ENCODE measurements at places on chromosomes 16 and 17. TPM values are rescaled to one million over a fixed set of nuclear protein-coding genes. Genes with fewer than 3 reads are reported as not detected.
A peak's percentile ranks its signal among the peaks of the same experiment; 100 is the strongest.

- DNase-seq: no peak
Measured at GRCh38 chr16:65394281-65394680, 272.4 kb upstream of the CDH11 start.

DNA sequence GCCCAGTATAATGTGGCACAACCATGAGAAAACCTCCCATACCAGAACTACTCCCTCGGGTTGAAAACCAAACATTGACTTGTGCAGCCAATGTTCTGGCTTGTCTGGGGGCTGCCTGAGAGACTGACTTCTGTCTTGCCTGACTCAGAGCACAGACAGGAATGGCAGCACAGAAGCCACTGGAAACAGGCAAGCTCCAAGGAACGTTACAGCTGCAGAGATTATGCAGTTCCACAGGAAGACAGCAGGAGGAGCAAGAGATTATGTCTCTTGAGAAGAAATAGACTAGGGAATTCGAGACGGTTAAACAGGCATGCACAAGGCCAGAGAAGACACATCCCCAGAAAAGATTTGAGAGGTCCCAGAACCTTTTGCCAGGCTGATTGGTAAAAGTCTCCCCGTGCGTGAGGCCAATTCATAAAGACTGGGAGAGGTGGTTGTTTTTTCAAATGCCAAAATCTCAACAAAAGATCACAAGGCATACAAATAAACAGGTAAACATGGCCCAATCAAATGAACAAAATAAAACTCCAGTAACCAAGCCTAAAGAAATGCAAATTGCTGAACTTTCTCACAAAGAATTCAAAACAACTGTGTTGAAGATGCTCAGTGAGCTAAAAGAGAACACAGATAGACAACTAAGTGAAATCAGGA, 90.6 kb upstream of the CDH5 start:
- DNase-seq: peak; percentile 61

DNA sequence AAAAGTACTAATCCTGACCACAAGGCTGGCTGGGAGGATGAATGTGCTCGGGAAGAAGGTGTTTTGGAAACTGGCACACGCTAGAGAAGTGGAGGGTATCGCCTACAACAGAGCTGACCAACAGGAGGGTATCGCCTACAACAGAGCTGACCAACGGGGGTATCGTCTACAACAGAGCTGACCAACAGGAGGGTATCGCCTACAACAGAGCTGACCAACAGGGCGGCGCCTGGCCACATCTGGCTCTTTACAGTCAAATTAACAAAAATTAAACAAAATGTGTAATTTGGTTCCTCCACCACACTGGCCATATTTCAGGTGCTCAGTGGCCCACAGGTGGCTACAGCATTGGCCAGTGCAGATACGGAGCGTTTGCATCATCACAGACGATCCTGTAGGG, 153.5 kb downstream of the CMIP start:
- DNase-seq: no peak

DNA sequence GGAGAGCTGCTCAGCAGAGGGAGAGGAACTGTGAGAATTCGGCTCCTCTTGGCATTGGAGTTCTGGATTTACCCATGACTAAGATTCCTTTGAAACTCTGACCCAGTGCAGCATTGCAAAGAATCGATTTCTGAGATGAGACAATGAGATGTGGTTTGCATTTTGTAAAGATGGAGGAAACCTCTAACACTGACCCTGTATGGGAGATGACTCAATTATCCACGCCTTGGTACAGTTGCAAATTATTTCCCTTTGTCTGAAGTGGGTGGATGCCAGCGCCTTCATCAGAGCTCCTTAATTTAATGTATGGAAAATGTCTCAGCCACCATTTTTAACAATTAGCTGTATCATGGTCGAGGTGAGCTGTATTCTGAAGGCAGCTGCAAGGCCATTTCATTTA, 53.4 kb downstream of the NUP93 start:
- no peak for DNase-seq

DNA sequence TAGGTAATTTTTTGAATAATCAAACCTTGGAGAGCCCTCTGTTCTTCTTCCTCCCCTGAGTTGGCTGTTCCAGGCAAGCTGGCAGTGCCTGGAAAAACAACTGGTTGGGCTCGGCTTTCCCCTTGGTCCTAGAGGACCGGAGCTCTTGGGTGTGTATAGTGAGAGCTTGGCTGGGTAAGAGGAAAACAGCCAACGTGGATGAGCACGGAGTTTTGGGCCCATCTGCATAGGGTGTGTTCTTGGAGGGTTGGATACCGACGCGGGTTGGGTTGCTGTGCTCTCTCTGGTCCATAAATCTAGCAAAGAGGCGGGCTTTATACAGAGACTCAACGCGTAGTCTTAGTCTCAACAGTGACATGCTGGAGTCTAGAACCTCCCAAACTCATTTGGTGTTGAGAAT, 23.2 kb downstream of the ITGB3 start:
- peak; percentile 56 for DNase-seq

DNA sequence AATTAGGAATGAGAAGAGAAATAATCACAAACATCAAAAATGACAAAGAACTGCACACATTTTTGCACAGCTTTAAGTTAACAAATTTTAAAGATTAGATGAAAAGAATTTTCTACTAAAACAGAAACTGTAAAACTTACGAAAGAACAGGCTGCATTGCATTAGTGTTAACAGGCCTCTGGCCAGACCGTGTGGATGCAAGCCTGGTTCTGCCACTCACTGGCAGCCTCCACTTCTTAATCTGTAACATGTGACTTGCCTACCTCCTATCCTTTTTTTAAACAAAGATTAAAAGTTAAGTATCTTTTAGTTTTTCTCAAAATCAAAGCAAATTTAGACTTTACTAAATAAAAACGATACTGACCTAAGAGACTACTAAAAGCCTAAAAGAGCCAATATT, 37.5 kb downstream of the CREBBP start:
- no peak for DNase-seq

Gene C16orf96
- 0.03 TPM for polyA plus RNA-seq

GRCh38 chr16:72473631-72474030, 301.7 kb upstream of the PMFBP1 start:
- no peak for DNase-seq

DNA sequence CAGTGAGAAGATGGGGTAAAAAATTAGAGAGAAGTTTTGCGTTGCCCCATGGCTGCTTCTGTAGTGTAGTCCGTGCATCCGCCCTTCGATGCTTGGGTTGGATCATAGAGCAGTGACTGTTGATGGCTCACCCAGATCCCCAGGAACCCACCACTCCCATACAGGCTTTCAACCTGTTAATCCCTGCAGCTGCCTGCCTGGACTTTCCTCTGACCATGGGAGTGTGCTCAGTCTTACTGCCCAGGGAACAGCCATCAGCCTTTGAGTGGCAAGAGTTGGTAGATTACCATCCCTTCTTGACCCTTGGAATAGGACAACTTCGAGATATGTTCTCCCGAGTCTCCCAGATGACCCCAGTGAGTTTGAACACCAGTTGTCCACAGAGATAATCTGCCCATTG, 299.5 kb upstream of the HSBP1 start:
- DNase-seq: no peak

Data from HepG2 (cell line).